ENCODE measurements at places on chromosomes 11 and 22.

DNA sequence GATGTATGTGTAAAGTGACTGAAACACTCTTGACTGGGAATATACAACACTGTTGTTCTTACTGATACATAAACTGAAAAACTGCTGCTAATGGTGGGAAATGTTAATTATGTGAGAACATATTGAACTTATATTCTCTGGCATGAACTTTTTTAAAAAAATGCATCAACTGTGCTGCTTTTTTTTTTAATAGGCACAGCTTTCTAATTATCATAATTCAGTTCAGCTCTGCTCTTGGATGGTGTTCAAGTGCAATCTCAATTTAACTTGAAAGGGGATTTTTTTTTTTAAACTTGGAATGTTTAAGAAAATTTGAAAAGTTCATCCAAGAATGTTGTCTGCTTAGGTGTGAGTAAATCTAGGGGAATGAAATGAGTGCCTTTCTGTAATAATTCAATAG is 5.2 kb downstream of the TEAD1 start:
- no peak for DNase-seq

GRCh38 chr22:38415046-38415445 is 40.0 kb downstream of the KCNJ4 start:
- DNase-seq = no peak

DNA sequence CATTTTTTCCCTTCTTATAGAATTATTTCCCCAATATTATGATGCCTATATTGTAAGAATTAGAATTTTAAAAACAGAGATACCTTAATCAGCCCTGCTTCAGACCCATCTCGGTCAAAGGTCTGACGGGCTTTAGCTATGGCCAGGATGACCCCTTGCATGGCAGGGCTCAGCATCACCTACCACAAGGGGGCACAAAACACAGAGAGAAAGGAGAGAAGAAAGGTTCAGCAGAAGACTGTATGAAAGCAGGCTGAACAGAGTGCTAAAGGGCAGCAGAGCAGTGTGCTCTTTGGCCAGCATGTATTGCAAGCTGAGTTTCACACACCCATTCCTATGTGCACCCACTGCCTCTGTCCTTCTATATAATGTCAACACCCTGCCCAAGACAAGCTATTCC is 26.8 kb downstream of the CLDN25 start:
- DNase-seq = no peak

- DNase-seq = no peak
Measured at GRCh38 chr22:22818861-22819855, 68.5 kb upstream of the IGLL5 start.

GRCh38 chr11:64809781-64810241 is 540 bp downstream of the MEN1 start:
- DNase-seq = no peak

DNA sequence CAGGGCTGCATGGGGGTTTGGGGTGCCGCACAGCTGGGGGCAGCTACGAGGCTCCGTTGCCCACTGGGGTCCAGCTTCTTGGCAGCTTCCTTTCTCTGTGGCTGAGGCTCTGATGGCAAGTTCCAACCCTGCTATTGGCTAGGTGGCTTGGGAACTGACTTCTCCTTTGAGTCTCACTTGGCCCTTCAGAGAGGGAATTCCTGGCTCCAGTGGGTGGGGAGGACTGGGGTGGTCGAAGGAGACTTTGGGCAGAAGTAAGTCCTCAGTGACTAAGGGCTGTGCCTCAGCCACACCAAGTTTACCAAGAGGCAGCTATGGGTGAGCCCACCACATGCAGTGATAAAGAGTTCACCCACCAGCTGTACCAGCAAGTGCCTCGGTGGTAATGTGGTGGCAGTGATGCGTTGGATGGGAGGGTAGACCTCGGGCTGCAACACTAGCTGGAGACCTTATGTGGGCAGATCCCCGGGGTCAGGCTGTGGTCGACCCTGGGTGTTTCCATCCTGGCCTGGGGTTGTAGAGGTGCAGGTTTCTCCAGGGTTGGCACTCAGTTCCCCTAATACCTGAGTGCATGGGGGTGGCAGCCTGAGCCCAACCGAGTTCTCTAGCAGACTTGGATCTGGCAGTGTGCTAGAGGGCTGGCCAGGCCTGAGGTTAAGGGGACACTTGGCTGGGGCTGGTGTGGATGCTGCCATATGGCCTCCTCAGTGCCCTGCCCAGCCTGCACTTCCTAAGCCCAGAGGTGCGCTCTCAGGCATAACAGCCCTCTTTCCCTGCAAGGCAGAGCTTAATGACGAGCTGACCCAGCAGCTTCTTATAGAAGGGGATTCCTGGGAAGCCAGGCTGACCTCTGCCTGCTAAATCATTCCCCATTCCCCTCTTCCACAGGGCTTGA is 197.0 kb upstream of the CADM1 start:
- DNase-seq = no peak

GRCh38 chr11:110527146-110527545 is 97.4 kb downstream of the FDX1 start:
- DNase-seq = no peak

- no peak for DNase-seq
Measured at GRCh38 chr22:26671317-26672059, 14.1 kb downstream of the MIAT start.

DNA sequence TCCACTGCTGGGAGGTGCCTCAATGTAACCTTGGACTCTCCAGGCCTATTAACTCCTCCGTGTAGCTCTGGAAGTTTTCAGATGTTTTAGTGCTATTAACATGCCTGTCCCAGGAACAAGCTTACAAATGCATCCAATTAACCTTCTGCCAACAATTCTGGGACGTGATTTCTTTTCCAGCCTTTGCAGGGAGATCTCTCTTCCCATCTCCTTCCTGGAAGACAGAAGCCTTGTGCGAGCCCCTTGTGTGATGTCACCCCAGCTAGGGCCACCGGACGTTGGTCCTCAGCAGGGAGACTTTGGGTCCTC is 47.7 kb upstream of the SYT7 start:
- no peak for DNase-seq

- DNase-seq = no peak
Measured at GRCh38 chr11:63165706-63166310, 21.8 kb upstream of the SLC22A24 start.

GRCh38 chr11:18706330-18707243 is 8.0 kb downstream of the TMEM86A start:
- peak; percentile 36 for DNase-seq

DNA sequence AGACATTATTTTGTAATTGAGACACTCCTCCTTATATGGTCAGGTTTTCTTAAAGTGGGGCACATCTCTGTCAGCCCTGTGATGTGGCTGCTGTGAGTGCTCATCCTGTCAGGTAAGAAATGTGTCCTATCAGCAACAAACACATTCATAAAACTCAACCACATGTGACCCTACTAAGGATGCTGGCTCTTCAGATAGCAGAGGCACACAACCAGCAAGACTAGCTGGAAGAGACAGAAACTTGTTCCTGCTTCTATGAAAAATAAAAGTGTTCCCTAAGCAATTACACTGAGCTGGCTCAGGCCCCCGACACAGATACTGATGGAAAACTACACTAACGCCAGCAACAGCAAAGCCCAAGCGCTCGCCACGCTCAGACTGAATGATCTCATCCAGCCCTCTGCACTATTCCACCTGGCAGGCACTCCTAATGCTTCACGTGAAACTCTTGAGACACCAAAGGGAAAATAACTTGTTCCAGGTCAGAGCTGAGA is 49.8 kb upstream of the CYP2D6 start:
- no peak for DNase-seq

DNA sequence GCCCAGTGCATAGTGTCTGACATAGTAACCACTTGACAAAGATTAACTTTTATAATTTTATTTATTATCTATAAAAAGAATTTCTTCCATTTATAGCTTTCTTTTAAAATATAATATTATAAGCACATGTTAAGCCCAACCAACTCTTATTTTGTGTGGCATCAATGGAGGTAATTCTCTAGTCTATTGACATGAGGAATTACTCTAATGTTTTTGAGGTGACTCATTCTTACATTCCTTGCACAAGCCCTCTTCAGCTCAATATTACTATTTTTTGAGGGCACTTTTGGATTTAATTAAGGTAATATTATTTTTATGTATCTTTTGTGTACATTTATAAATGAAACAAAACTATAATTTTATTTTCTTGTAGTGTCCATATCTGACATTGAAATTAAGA is 59.6 kb downstream of the AASDHPPT start:
- no peak for DNase-seq

All from left renal cortex interstitium (tissue), 4 donors.